SK-MEL-5 (cell line): ENCODE measurements at places on chromosomes 12 and 14. TPM values are rescaled to one million over a fixed set of nuclear protein-coding genes. Genes with fewer than 3 reads are reported as not detected.

NDUFB1 gene
- total RNA-seq, result 380 and 394 TPM in 2 replicates

IL22 gene
- not detected in 2 replicates for total RNA-seq

OR6C2 gene
- not detected in 2 replicates for total RNA-seq

CLEC9A gene
- not detected in 2 replicates for total RNA-seq

GNB3 gene
- 0.08 TPM in 1 of 2 replicates, not detected in the other for total RNA-seq

PRKD1 gene
- 8.5 and 10.7 TPM in 2 replicates for total RNA-seq

PTPN21 gene
- 2.4 and 2.7 TPM in 2 replicates for total RNA-seq

SLC38A2 gene
- total RNA-seq, result 257 and 278 TPM in 2 replicates

HOXC6 gene
- total RNA-seq, result 1.5 and 2.1 TPM in 2 replicates

ZBTB42 gene
- 5.2 and 5.4 TPM in 2 replicates for total RNA-seq

VEZT gene
- 43.9 and 45.3 TPM in 2 replicates for total RNA-seq

KLHDC1 gene
- 1.4 and 2.2 TPM in 2 replicates for total RNA-seq

VRK1 gene
- total RNA-seq, result 37.1 and 45.6 TPM in 2 replicates

LRP1-AS gene
- not detected in 2 replicates for total RNA-seq

SMIM10L1 gene
- total RNA-seq, result 10.6 and 11.3 TPM in 2 replicates

IL26 gene
- total RNA-seq, result not detected in 2 replicates

DNA sequence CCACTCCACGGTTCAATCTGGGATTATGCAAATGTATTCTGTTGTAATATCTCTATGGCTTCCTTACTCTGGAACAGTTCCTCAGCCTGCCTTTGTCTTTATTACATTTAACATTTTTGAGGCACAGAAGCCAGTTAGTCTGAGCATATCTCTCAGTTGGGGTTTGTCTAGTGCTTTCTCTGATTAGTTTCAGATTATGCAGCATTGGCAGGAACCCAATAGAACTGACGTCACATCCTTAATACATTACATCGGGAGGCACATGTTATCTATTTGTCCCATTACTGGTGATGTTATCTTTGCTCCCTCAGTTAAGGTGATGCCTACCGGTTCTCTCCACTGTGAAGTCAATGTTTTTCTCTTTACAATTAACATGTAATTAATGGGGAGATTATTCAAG, 62.4 kb downstream of the PPM1A start:
- DNase-seq, result peak; percentile 44

DNA sequence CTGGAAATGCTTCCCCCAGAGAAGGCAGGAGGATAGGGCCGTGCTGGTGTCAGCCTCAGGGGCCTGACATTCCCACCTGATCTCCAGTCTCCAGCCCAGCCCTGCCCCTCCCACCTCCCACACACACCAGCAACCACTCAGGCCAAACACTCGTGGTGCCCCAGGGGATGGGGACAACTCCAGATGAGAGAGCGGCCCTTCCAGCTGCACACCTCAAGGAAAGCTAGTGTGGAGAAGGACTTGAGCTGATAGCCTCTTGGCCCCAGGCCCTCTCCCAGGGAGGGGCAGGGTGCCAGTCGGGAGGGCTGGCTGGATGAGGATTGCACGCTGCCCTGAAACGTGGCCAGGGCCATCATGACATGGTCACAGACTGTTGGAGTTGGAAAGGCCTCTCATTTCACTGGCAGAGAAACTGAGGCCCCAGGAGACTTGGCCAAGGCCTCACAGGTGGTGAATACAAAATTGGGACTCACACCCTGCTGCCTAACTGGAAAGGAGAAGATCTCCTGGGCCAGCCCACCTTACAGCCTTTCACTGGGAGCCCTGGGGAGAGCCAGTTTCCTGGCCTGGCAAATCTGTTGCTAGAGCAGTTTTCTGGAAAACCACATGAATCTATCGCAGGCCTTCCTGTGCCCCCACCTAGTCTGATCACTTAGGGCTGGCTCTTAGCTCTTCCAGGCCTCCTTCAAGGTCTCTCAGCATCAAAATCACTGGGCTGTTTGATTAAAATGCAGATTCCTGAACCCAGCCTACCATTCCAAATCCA, 52.1 kb downstream of the IRF2BPL start:
- DNase-seq, result no peak

DNA sequence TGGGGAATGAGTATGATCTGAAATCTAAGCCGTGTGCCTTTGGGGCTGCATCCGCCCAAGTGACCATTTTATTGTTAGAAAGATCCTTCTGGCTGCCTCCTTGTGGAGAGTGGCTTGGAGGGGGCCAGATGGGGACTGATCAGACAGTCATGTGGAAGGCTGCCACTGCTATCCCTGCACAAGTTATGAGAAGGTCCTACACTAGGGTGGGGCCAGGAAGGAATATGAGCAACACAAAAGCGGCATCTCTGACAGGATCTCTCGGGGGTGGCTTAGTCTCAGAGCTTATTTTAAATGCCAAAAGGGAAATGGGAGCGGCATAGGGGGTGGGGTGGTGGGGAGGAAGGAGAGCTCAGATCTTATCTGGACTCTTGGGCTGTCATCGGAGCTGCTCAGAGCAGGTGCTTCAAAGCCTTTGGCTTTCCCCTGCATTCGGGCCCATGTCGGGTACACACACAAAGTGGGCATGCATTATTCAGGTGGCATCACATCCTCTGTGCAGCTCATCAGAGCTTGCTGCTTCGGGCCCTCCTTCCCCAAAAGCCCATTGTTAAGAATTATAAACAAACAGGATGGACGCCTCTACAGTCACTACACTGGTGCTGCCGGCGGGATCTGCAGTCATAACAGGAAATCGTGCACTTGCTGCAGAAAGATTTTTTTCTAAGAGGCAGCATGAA, 805.4 kb downstream of the VRK1 start:
- DNase-seq, result no peak

DNA sequence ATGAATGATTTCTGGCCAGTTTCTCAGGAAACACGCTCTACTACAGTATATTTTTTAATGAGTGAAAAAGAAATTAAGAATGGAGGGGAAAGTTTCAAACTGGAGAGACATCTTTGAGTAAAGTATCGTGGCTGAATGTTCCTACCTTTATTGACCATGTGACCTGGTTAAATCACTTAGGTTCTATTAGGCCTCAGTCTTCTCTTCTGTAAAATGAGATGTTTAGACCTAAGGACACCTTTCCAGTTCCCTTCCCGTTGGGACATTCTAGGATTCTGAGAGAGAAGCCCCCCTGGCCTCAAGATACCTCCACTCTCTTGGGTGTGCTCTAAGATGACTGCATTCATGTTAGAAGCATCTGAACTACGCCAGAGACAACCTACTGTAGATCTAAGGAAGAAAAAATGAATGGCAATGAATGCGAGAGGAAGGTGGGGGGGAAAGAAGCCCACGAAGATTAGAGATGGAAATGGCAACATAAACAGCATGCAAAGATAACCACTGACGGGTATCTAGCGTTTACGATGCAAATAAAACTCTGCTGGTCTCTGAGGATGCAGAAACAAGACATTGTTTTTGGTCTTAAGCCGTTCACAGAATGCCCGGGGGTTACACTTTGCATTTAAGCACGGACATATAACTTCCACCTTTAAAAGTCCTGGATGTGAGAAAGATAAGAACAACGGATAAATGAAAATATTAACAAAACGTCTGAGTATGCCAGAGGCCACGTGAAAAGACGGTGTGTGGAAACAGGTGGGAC, 599 bp upstream of the CPSF6 start:
- no peak for DNase-seq

DNA sequence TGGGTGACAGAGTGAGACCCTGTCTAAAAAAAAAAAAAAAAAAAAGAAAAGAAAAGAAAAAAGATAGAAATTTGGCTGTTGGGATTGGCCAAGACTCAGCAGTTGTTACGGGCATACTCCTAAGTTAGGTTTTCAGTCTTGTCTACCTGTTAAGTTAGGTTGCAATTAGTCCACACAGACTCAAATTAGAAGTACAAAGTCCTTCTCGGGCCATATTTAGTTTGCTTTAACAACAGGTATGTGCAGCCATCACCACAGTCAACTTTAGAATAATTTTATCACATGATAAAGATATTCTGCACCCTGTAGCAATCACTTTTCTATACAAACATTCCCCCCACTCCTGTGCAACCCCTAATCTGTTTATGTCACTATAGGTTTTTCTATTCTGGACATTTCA, 85.2 kb downstream of the WNK1 start:
- no peak for DNase-seq

DNA sequence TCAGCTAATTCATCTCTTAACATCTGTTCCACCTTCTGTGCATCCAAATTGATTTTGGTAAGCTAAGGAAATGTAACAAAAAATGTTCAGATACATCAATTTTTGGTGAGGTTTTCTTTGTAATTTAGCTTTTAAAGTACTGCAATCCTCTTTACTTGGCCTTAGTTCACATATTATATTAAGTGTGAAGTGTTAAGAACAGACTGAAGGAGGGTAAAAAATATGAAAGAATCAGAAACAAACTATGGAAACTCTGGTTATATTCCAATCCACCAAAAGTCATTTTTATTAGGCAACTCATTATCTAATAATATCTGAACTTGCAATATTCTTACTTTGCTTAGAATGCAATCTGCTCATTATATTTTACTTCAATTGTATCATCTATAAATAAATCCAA, 49.1 kb downstream of the CEP290 start:
- no peak for DNase-seq

GRCh38 chr12:63764481-63764880, 15.2 kb upstream of the RXYLT1 start:
- DNase-seq, result no peak

DNA sequence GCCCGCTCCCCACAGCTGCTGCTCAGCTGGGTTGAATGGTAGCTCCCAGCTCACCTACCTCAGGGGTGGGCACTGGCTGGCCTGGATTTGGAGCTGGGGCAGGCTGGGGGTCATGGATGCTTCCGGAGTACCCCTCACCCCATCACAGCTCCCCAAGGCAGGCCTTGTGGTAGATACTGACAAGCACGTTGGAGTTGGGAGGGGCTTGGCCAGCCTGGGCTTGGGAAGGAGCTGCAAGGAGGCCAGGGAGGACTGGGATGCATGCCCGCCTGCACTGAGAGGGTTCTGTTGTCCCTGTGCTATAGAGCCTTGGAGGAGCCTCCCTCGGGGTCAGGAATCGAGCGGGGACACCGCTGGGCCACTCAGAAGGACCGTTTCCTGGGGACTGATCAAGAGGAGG, 14.2 kb downstream of the TMEM63C start:
- no peak for DNase-seq

- DNase-seq, result no peak
These were observed 444.9 kb upstream of the FOXG1 start for GRCh38 chr14:28321475-28322244.

DNA sequence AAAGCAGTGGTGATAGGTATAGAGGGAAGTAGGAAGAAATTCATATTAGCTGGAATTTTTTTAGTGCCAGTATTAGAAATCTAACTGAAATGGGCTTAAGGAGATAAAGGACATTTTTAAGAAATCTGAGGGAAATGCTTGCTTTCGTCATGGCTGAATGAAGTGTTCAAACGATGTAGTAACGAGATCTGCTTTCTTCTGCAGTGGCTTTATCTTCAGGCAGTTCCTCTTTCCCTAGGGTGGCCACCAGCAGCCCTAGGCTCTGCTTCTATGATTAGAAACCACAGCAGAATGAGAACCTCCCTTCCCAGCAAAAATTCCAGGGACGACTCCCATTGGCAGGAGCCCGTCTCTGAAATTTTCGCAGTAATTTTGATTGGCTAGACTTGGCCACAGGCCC, 163.9 kb upstream of the FRMD6 start:
- no peak for DNase-seq

DNA sequence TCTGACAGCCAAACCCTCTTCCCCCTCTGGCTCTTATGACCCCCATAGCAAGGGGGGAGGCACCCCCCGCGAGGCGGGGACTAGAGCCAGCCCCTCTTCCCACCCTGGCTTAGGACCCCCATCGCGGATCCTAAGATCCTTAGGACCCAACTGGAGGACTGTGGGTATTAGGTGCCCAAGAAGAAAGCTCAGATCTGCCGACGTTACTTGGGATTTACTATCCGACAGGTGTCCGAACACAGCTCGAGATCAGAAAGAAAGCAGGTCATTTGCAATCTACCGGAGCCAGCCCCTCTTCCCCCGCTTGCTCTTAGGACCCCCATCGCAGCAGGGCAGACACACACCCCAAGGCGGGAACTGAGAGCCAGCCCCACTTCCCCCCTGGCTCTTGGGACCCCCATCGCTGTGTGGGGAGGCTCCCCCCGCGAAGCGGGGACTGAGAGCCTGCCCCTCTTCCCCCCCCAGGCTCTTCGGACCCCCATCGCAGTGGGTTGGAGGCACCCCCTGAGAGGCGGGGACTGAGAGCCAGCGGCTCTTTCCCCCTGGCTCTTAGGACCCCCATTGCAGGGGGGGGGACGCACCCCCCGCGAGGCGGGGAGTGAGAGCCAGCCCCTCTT, 46.8 kb downstream of the DDX11 start:
- no peak for DNase-seq

GRCh38 chr12:3974883-3975282, 101.7 kb upstream of the PARP11 start:
- DNase-seq, result no peak

DNA sequence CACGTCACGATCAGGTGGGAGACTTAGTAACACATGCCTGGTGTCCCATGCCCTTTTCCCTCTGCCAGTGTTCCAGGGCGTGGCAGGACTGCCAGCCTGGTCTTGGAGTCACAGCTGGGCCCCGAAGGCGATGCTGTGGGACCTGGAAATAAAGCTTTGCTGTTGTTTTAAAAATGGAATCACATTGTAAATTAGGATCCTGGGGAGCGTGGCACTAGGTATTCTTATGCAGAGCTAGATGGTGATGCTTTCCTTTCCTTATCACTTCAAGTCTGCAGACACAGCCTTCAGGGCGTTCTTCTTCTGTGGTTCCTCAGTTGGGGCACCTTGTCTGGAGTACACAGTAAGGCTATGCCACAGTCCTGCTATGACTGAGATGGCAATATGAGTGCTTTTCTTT, 64.6 kb downstream of the BICD1 start:
- DNase-seq, result no peak

DNA sequence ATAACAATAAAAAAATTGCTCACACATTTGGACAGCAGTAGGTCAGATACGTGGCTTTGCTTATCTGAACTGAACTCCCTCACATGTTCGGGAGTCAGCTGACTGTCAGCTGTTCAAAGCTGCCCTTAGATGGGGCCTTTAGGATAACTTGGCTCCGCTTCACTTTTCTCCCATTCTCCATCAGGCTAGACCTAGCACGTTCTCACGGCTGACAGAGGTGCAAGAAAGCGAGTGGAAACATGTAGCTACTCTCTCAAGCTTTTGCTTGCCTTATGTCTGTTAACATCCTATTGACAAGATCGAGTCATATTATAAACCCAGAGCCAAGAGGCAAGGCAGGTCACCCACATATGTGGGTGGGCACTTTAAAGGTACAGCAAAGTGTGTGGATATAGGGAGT, 112.0 kb upstream of the PDZRN4 start:
- no peak for DNase-seq

DNA sequence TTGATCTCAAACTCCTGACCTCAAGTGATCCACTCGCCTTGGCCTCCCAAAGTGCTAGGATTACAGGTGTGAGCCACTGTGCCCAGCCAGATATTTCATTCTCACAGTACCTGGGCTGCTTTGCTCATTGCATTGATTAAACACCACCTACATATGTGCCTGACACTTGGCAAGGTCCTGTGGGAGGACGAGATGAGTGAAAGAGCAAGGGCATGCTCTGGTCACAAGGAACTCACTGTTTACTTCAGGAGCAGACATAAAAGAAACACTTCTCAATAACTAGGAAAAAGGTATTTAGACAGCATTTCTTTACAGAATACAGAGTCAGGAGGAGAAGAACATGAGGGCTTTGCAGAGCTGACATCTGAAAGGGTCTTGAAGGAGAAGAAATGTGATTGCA, 91.7 kb downstream of the TMCC3 start:
- DNase-seq, result no peak

- DNase-seq, result no peak
These were observed 26.1 kb downstream of the CCDC177 start for GRCh38 chr14:69548566-69548965.
